ENCODE measurements at places on chromosomes 1 and 21.
A peak's percentile ranks its signal among the peaks of the same experiment; 100 is the strongest.

- no peak for DNase-seq
- H3K27me3 ChIP-seq = peaks cover 30% of the 10 kb centered on the region
- H3K36me3 ChIP-seq = no peaks in the 10 kb centered on the region
- H3K4me3 ChIP-seq = no peak overlapping the region
- no peaks in the 10 kb centered on the region for H3K4me1 ChIP-seq
- no peak overlapping the region for H3K27ac ChIP-seq
Measured at GRCh38 chr1:179588425-179589024, 3.1 kb upstream of the TDRD5 start.

DNA sequence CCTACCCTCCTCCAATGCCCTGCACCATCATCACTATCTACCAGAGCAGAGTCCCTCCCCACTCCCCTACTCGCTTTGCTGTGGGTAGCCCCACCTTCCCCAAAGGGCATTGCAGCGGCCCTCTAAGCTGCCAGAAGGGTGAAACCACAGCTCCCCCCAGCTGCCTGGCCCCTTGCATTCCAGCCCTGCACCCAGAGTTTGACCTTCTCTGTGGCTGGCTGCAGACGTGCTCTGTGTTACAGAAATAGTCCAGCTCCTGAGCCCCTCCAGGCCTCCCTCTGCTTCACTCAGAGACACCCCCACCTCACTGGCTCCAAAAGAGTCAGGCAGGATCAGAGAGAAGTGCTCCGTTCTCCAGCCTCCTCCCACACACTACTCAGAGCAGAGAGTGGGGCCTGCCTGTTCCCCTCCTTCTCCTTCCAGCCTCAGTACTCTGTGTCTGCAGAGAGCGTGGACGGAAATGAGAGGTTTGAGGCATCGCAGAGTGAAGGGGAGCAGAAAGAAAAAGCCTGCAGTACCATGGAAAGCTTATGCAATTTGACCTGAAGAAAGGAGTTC lies 63.2 kb downstream of the PLEKHA6 start:
- no peak overlapping the region for H3K4me3 ChIP-seq
- no peaks in the 10 kb centered on the region for H3K36me3 ChIP-seq
- DNase-seq = no peak
- H3K27ac ChIP-seq = no peak overlapping the region
- H3K27me3 ChIP-seq = peaks cover 20% of the 10 kb centered on the region

GRCh38 chr1:197800379-197801110 lies 25.3 kb upstream of the DENND1B start:
- H3K27me3 ChIP-seq = peaks cover 4% of the 10 kb centered on the region
- H3K4me1 ChIP-seq = no peaks in the 10 kb centered on the region
- peaks cover 29% of the 10 kb centered on the region for H3K36me3 ChIP-seq
- no peak overlapping the region for H3K27ac ChIP-seq
- H3K4me3 ChIP-seq = no peak overlapping the region
- DNase-seq = no peak

- H3K36me3 ChIP-seq = no peaks in the 10 kb centered on the region
- peaks cover 4% of the 10 kb centered on the region for H3K27me3 ChIP-seq
- no peaks in the 10 kb centered on the region for H3K4me1 ChIP-seq
- H3K27ac ChIP-seq = no peak overlapping the region
- no peak for DNase-seq
Measured at GRCh38 chr1:205665201-205666045, 14.9 kb downstream of the SLC45A3 start.

GRCh38 chr1:5959087-5959486 lies 33.1 kb downstream of the NPHP4 start:
- H3K27me3 ChIP-seq = no peaks in the 10 kb centered on the region
- peak overlapping the region; percentile 33 for H3K27ac ChIP-seq
- peaks cover 60% of the 10 kb centered on the region for H3K4me1 ChIP-seq
- DNase-seq = no peak

GRCh38 chr1:178868706-178869105 lies 2.2 kb downstream of the ANGPTL1 start:
- no peak for DNase-seq
- H3K27ac ChIP-seq = no peak overlapping the region
- H3K4me1 ChIP-seq = peaks cover 12% of the 10 kb centered on the region

GRCh38 chr1:12692967-12693782 lies 22.7 kb upstream of the AADACL3 start:
- H3K27me3 ChIP-seq = peaks cover 8% of the 10 kb centered on the region
- no peaks in the 10 kb centered on the region for H3K4me1 ChIP-seq
- no peak for DNase-seq
- no peak overlapping the region for H3K4me3 ChIP-seq
- H3K27ac ChIP-seq = no peak overlapping the region

GRCh38 chr1:147109041-147109440 lies 63.2 kb downstream of the PRKAB2 start:
- peaks cover 22% of the 10 kb centered on the region for H3K27me3 ChIP-seq
- peaks cover 3% of the 10 kb centered on the region for H3K4me1 ChIP-seq
- H3K4me3 ChIP-seq = no peak overlapping the region

- H3K27ac ChIP-seq = no peak overlapping the region
- DNase-seq = no peak
- H3K27me3 ChIP-seq = no peaks in the 10 kb centered on the region
- H3K36me3 ChIP-seq = no peaks in the 10 kb centered on the region
- H3K4me1 ChIP-seq = no peaks in the 10 kb centered on the region
Measured at GRCh38 chr21:23601549-23601948, 2005.7 kb downstream of the MRPL39 start.

- H3K4me1 ChIP-seq = peaks cover 2% of the 10 kb centered on the region
- H3K27ac ChIP-seq = no peak overlapping the region
- H3K27me3 ChIP-seq = peaks cover 12% of the 10 kb centered on the region
- DNase-seq = no peak
- no peak overlapping the region for H3K4me3 ChIP-seq
- no peaks in the 10 kb centered on the region for H3K36me3 ChIP-seq
Measured at GRCh38 chr21:31493350-31493880, 149.4 kb upstream of the TIAM1 start.

DNA sequence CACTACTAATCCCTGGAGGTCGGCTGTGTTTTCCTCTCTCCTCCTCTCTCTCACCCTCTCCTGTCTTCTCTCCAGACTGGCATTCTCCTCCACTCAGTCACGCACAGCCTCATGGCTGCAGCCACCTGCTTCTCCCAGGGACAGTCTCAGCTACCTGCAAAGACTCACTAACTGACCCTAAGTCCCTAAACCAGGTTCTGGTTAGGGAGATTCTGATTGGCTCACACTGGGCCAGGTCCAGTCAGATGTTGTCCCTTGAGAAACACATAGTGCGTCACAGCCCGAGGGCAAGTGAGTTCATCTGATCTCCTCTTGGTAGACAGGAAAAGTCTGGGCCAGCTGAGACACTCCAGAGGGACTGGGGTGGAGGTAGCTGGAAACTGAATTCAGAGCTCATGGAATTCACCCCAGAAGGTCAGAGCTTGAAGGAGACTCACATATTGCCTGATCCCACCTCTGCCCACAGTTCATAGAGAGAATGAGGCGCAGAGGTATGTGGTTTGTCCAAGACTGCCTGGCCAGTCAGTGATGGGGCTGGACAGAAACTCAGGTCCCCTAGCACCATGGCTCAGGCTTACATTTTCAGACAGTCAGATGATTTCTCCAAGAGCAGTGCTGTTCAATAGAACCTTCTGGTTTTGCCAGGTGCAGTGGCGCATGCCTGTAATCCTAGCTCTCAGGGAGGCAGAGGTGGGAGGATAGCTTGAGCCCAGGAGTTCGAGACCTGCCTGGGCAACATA lies 40.4 kb upstream of the RPL11 start:
- no peak for DNase-seq
- H3K27ac ChIP-seq = no peak overlapping the region
- H3K27me3 ChIP-seq = peaks cover 6% of the 10 kb centered on the region
- H3K4me3 ChIP-seq = no peak overlapping the region
- H3K36me3 ChIP-seq = no peaks in the 10 kb centered on the region

GRCh38 chr1:94851571-94851970 lies 31.4 kb downstream of the SLC44A3 start:
- DNase-seq = no peak
- H3K36me3 ChIP-seq = no peaks in the 10 kb centered on the region
- H3K27me3 ChIP-seq = no peaks in the 10 kb centered on the region
- H3K4me3 ChIP-seq = no peak overlapping the region
- no peak overlapping the region for H3K27ac ChIP-seq

GRCh38 chr21:27589781-27590180 lies 622.9 kb upstream of the ADAMTS5 start:
- DNase-seq = no peak
- H3K36me3 ChIP-seq = no peaks in the 10 kb centered on the region
- no peak overlapping the region for H3K4me3 ChIP-seq
- no peak overlapping the region for H3K27ac ChIP-seq
- H3K27me3 ChIP-seq = no peaks in the 10 kb centered on the region
- no peaks in the 10 kb centered on the region for H3K4me1 ChIP-seq

- no peak overlapping the region for H3K4me3 ChIP-seq
- no peak overlapping the region for H3K27ac ChIP-seq
- no peaks in the 10 kb centered on the region for H3K36me3 ChIP-seq
- DNase-seq = no peak
- H3K4me1 ChIP-seq = no peaks in the 10 kb centered on the region
- peaks cover 4% of the 10 kb centered on the region for H3K27me3 ChIP-seq
Measured at GRCh38 chr21:37994211-37994610, 78.0 kb upstream of the KCNJ6 start.

DNA sequence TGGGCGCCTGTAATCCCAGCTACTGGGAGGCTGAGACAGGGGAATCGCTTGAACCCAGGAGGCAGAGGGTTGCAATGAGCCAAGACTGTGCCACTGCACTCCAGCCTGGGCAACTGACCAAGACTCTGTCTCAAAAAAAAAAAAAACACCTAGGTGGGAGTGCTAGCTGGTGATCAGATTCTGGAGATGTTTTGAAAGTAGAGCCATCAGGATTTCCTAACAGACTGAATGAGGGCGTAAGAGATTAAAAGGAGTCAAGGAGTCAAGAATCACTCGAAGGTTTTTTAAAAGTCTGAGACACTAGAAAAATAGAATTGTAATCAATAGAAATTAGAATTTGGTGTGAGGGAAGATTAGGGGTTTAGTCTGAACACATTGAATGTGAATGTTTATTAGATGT lies 73.8 kb downstream of the HSF2BP start:
- H3K36me3 ChIP-seq = no peaks in the 10 kb centered on the region
- H3K4me3 ChIP-seq = no peak overlapping the region
- H3K27ac ChIP-seq = no peak overlapping the region
- peaks cover 12% of the 10 kb centered on the region for H3K27me3 ChIP-seq
- DNase-seq = no peak

- H3K36me3 ChIP-seq = peaks cover 33% of the 10 kb centered on the region
- H3K27me3 ChIP-seq = no peaks in the 10 kb centered on the region
- H3K4me3 ChIP-seq = no peak overlapping the region
- no peak for DNase-seq
Measured at GRCh38 chr1:6645018-6645417, 20.4 kb downstream of the THAP3 start.

- no peak overlapping the region for H3K27ac ChIP-seq
- H3K4me1 ChIP-seq = peaks cover 24% of the 10 kb centered on the region
- H3K27me3 ChIP-seq = no peaks in the 10 kb centered on the region
- H3K4me3 ChIP-seq = no peak overlapping the region
- DNase-seq = no peak
Measured at GRCh38 chr21:44653123-44653522, 1.3 kb downstream of the KRTAP12-4 start.

DNA sequence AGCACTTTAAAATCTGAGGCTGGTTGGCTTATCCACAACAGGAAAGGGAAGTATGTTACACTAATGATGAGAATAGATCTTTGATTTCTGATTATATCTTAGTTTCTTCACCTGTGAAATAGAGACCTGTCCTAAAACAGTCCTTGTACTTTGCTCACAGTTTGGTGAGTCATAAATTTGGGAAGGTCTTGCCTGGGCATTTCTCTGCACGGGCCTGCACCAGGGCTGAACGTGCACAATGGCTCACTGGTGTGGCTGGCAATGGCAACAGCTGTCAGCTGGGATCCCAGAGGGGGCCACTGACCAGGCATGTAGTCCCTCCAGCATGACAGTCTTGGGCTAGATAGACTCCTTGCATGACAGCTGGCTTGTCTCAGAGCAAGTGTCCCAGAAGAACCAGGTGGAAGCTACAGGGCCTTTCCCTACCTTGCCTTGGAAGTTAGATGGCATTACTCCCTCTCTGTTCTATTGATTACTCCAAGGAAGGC lies 367.4 kb downstream of the DISC1 start:
- no peaks in the 10 kb centered on the region for H3K36me3 ChIP-seq
- H3K27me3 ChIP-seq = peaks cover 4% of the 10 kb centered on the region
- no peaks in the 10 kb centered on the region for H3K4me1 ChIP-seq
- no peak overlapping the region for H3K4me3 ChIP-seq

DNA sequence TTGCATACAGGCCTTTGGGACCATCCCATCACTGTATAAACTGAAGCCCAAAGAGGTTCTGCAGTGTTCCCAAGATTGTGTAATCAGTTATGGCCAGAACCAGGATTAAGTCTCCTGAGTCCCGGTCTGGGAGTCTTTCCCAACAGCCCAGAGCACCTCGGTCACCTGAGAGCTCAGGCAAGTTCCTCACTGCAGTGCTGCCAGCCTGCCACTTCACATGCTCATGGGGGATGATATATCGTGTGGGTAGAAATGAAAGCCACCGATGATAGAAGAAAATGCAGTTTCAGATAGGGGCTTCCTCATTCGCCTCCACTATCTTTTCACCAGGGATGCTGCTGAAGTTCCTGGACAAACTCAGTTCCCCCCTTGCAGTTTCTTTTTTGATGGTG lies 30.4 kb downstream of the FHAD1 start:
- H3K27ac ChIP-seq = no peak overlapping the region
- no peaks in the 10 kb centered on the region for H3K4me1 ChIP-seq
- no peak overlapping the region for H3K4me3 ChIP-seq
- H3K36me3 ChIP-seq = no peaks in the 10 kb centered on the region
- DNase-seq = no peak
- H3K27me3 ChIP-seq = peaks cover 17% of the 10 kb centered on the region

GRCh38 chr1:244067893-244068292 lies 16.8 kb downstream of the ZBTB18 start:
- H3K27me3 ChIP-seq = peaks cover 10% of the 10 kb centered on the region
- no peak for DNase-seq
- no peak overlapping the region for H3K27ac ChIP-seq
- H3K4me3 ChIP-seq = no peak overlapping the region

DNA sequence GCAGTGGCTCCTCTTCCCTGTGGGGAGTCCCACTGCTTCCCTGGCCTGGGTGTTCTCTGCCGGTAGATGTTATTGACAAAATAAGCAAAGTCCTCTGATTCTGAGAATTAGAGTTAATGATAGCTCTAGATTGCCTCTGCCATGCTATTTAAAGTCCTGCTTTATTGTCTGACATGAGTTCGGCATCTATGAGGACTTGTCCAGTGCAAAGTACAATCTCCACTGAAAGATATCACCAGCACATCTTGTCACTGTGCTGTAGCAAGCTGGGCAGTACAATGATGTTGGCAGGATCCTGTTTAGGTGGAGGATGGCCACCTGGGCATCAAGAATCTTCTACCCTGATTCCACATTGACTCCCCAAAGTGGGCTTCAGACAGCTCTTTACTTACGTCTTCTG lies 54.0 kb upstream of the ATP5PO start:
- peaks cover 30% of the 10 kb centered on the region for H3K4me1 ChIP-seq
- peaks cover 37% of the 10 kb centered on the region for H3K36me3 ChIP-seq
- no peak overlapping the region for H3K4me3 ChIP-seq

DNA sequence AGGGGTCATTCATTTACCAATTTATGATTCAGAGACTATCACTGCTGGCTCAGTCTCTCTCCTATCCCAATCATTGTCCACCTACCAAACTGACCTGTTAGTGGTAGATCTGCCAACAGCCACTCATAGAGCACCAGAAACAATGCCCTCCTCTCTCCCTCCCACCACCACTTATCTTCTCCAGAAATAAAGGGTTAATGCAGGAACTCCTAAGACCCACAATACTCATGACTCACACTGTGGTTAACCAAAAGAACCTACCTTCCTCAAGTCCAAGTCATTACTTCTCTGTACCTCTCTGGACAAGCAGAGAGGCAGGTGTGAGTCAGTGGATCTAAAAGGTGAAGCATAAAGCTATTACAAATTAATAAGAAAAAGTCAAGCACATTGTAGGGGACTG lies 40.9 kb upstream of the CAMK1G start:
- no peak overlapping the region for H3K27ac ChIP-seq
- H3K4me3 ChIP-seq = no peak overlapping the region
- H3K36me3 ChIP-seq = no peaks in the 10 kb centered on the region
- H3K4me1 ChIP-seq = peaks cover 7% of the 10 kb centered on the region
